ENCODE measurements at places on chromosomes 6 and 20.

DNA sequence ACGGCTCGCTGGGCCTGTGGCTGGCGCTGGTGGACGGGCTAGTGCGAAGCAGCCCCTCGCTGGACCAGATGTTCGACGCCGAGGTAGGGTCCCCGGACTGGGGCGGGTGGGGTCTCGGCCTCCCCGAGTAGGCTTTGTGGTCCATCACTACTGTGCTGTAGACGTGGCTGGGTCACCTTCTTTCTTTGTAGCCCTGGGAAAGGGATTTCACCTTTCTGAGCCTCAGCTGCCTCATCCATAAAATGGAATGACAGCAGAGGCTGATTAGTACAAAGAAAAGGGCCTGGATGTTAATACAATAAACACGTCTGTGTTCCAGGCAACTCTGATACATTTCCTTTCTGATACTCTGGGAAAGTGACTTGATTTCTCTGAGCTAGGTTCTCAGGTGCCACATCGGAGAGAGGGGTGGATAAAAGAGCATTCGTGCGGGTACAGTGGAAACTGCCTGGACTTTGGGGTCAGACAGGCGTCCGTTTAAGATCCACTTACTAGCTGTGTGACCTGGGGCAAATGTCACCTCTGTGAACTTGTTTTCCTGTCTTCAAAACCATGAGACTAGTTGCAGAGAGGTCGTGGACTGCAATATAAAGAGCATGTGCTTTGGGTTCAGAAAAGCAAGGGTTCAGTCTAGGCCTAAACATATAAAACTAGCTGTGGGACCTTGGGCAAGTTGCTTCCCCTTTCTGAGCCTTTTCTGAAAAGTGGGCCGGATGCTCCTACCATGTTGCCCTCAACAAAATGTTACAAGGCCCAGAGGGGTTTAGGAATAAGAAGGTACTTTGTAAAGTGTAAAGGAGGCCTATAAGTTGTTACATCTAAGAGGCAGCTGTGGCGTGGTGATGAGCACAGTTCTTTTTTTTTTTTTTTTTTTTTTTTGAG, 896 bp downstream of the SYS1 start:
- no peak for DNase-seq

- DNase-seq, result no peak
Observed at GRCh38 chr6:20205722-20206161, 6.5 kb downstream of the MBOAT1 start.

DNA sequence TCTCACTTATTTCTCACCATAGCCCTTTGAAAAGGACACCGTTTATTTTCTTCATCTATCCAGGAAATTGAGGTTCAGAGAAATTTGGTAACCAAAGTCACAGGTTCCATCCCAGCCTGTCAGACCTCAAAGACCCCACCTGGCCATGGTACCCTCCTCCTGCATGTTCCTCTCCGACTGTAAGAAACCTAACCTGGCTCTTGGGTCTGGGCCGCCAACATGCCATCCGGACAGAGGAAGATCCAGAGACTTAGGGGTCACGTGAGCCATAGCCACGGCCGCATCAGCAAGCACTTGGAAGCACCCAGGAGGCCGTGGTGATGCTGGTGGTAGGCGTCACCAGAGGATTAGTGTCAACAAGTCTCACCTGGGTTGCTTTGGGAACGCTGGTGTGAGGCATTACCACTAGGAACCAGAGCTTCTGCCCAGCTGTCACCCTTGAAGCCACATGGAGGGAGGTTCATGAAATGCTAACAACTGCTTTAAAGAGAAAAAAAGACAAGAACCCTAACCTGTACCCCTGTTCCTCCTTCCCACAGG, 177.1 kb downstream of the EYA2 start:
- no peak for DNase-seq

DNA sequence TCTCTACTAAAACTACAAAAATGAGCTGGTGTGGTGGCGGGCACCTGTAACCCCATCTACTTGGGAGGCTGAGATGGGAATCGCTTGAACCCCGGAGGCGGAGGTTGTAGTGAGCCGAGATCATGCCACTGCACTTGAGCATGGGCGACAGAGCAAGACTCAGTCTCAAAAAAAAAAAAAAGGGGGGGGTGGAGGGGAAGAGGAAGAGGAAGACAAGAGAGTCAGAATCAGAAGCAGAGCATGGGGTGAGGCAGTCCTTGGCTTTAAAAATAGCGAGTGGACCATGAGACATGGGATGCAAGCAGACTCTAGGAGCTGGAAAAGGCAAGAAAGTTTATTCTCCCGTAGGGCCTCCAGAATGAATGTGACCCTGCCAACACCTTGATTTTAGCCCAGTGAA, 3.9 kb upstream of the SLC9A8 start:
- DNase-seq, result no peak

GRCh38 chr20:53522696-53523095, 70.9 kb downstream of the ZNF217 start:
- DNase-seq, result no peak

GRCh38 chr6:67757465-67758033, 877.5 kb upstream of the ADGRB3 start:
- DNase-seq, result no peak

DNA sequence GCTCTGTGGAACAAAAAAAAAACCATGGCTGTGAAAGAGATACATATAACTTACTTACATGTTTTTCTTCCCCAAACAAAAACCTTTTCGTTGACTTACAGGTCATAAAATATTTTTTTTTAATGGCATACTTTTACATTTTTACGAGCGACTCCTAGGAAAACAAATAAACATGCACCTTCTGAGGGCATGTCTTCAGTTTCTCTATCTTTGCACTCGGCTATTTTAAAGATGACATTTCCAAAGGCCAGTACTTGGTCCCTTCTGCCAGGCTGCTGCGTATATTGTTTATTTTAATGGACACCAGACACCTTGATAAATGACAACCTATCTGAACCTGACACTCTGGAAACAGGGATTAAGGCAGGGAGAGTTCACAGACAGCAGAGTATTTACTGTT, 49.4 kb downstream of the PIGU start:
- DNase-seq, result no peak

- no peak for DNase-seq
Observed at GRCh38 chr6:164216368-164216767, 801.9 kb downstream of the QKI start.

- no peak for DNase-seq
Observed at GRCh38 chr6:107235511-107235910, 120.2 kb upstream of the BEND3 start.

DNA sequence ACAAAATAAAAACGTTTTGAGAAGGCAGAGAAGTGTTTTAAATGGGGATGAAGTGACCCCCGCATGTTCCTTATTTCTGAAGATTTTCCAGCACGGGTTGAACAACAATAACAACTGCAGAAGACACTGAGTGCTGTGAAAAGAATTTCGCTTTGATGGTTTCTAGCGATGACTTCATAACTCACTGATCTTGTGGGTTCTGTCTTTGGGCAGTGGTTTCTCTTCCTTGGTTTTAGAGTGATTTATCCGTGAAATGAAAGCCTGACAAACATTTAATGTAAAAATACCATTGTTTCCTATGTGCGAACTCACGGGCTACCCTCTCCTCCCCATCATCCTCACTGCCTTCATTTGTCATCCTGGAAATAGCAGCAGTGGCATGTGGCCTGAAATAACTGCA, 793.9 kb downstream of the QKI start:
- DNase-seq, result no peak

- DNase-seq, result no peak
Observed at GRCh38 chr20:2708073-2708415, 15.5 kb downstream of the EBF4 start.

GRCh38 chr20:45450097-45450818, 19.3 kb upstream of the WFDC2 start:
- no peak for DNase-seq

DNA sequence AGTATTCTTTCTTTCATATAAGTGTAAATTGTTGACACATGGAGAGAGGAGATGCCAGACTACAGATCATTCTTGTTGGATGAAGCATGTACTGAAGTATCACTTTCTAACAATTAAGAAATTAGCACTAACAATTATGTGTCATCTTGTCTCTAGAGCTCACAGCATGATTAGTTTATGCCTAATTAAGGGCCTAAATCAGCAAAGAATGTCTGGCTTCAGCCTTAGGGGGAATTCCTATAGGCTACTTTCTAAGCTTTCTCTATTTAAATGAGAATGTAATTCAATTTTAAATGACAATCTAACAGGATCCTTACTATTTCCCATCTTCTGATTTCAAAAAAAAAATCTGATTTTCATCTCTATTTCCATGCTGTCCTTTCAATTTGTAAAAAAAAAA, 371.0 kb downstream of the EPHA7 start:
- no peak for DNase-seq

DNA sequence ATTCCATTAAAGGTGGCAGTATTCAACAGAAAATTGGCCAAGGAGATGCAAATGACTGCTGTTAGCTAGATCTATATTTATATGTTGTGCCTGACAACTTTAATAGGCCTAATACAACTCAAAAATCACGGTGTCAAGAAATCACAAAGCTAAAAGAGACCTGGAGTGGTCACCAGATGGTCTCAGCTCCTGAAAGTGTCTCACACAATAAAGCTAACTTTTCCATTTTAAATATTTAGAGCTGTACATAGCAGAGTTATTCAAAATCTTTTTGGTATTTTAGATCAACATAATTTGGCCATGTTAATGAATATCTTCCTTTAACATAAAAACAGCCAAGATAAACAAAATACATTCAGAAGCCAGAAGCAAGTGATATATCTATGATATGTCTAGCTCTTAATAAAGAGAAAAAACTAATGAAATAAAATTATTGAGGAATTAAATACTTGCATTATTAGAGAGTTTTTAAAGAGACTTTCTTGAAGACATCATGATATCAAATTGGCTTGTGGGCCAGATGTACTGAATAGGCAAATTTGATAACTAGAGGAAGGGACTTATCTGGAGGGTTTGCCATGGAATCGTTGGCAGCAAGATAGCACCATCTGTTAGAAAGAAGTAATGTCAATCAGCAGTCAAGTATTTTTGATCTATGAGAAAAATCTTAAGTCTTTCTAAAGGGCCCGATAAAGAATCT, 84.9 kb upstream of the SCAF8 start:
- DNase-seq, result no peak
